ENCODE measurements at places on chromosomes 3 and 15.

DNA sequence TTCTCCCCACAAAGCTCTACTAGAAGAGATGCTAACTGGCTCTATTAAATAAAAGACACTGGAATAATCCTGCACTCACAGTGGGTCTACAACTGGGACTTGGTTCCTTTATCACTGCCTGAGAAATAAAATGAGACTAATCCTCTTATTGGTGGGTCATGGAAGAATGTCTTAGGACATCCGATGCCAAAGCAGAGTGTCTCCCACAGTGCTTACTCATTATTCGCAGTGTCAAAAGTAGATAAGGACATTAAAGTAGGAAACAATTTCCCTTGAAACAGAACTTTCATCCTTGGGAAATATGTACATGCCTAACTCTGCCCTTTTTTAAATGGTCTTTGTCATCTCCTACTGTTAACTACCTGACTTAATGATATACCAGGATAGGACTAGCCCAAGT is 71.5 kb downstream of the GSK3B start:
- no peak for DNase-seq

DNA sequence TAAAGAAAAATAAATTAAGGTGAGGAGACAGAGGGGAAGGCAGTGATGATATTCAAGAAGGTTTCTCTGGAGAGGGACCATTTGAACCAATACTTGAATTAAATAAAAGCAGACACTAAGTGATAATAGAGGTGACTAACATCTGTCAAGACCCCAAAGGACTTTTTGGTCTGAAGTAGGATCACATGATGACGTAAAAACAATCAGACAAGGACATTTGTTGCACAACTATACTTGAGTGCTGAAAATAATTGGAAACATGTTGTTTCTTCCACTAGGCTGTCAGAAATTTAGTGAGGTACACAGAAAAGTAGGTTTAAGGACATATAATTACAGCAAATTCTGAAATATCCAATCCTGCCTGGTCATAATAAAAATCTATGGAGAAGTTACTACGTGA is 179.5 kb downstream of the WNT5A start:
- DNase-seq: no peak

DNA sequence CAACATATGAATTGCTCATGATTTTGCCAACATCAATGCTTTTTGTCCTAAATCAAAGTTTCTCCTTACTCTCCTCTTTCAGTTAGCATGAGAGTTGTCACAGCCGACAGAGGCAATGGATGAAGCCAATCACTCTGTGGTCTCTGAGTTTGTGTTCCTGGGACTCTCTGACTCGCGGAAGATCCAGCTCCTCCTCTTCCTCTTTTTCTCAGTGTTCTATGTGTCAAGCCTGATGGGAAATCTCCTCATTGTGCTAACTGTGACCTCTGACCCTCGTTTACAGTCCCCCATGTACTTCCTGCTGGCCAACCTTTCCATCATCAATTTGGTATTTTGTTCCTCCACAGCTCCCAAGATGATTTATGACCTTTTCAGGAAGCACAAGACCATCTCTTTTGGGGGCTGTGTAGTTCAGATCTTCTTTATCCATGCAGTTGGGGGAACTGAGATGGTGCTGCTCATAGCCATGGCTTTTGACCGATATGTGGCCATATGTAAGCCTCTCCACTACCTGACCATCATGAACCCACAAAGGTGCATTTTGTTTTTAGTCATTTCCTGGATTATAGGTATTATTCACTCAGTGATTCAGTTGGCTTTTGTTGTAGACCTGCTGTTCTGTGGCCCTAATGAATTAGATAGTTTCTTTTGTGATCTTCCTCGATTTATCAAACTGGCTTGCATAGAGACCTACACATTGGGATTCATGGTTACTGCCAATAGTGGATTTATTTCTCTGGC is 2.5 kb downstream of the OR4F6 start:
- DNase-seq: no peak

DNA sequence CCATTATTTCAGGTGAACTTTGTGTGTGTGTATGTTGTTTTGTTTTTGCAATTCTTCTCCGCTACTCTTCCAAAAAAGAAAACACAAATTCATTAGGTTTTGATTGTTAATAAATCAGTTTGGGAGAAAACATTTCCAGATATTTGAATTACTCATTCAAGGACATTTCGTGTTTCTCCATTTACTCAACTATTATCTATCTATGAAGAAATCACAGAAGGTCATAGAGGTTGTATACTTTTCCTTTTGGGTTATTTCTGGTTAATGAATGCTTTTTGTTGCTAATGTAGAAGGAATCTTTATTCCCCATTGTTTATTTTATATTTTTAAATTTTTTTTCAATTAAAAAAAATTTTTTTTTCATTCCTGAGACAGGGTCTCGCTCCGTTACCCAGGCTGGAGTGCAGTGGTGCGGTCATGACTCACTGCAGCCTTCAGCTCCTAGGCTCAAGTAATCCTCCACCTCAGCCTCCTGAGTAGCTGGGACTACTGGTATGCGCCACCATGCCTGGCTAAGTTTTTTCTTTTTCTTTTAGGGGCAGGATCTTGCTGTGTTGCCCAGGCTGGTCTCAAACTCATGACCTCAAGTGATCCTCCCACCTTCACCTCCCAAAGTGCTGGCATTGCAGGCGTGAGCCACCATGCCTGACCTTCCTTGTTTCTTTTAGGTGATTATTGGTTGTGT is 28.4 kb downstream of the IGF1R start:
- DNase-seq: no peak

- no peak for DNase-seq
Observed at GRCh38 chr15:63043335-63044076, 959 bp downstream of the TPM1 start.

- no peak for DNase-seq
Observed at GRCh38 chr3:52311576-52312119, 4.5 kb upstream of the DNAH1 start.

GRCh38 chr3:105585-105984 is 91.0 kb upstream of the CHL1 start:
- DNase-seq: no peak

DNA sequence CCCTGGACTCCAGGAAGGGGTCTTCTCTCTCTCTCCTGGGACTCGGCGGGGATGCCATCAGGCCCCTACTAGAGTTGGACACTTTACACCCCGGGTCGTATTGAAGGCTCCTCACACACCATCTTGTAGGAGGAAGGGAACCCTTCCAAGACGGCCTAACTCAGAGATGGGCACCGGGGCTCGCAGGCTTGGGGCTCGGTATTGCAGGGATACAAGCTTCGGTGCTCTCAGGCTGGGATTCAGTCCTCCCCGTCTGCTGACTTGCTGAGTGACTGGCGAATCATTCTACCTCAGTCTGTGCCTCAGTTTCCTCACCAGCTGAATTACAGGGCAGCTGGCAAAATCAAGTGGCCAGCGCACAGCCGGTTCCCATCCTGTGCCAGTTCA is 419 bp upstream of the CALML4 start:
- no peak for DNase-seq

DNA sequence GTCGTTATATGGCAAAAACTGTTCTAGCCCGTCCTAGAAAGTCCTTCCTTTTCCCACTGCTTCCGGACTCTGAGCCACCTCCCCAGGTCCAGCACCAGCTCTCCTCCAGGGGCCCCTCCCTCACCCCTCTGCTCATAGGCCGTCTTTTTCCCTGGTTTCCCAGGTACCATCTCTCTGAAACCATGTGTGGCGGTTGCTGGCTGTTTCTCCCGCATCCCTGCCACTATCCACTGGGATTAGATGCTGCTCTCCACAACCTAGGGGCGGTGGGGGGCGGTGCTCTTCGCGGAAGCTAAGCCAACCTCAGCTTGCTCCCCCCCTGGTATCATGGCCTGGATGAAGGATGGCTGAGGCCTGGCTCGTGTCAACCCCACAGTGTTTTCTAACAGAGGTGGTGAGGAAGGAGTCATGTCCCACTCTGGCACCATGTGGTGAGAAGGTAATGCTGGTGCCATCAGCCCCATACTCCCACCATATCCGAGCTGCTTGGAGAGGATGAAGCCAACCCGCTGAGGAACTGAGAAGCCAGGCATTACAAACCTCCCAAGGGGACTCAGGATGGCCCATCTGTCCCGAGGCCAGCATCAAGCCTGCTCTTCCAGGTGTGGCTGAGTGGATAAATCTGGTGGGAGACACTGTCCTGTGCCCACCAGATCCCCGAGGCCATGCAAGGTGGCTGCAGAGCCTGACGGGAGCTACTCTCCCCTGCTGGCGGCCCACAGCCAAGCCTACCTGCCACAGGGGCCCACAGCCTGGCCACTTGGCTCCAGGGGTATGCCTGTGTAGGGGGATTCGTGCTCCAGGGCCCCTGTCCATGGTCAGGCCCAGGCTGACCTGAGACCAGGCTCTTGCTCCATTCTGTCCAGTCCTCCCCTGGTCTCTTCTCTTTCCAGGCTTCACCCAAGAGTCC is 27.9 kb upstream of the SLC41A3 start:
- no peak for DNase-seq

DNA sequence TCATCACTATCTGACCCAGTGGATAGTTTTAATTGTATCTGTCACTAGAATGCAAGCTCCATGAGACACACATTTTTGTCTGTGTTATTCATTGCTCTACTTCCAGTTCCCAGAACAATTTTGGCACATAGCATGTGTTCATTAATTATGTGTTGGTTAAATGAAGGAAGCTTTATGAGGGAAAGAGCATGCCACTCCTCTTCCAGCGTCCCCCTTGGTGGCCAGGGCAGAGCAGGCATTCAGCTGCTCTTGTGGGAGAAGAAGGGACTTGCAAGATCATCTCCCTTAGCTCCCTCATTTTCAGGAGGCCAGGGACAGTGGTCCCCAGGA is 489 bp upstream of the GALNT15 start:
- no peak for DNase-seq

GRCh38 chr3:183944775-183945174 is 60.1 kb upstream of the PARL start:
- DNase-seq: no peak

DNA sequence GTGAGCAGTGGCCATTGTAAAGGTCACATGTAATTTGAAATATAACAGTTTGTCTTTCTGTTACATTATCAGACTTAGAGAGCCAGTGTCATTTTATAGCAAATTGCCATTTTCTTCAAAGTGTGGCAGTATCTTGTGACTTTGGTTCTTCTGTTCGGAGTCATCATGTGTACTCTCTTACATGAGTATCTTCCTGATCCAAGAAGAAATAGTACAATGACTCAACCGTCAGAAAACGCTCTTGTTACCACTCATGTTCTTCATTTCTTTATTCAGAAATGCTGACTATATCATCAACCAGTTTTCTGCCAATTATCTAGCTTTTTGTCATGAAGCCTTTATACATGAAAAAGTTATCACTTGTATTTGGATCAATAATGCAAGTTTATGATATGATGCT is 93.6 kb upstream of the CGNL1 start:
- no peak for DNase-seq

DNA sequence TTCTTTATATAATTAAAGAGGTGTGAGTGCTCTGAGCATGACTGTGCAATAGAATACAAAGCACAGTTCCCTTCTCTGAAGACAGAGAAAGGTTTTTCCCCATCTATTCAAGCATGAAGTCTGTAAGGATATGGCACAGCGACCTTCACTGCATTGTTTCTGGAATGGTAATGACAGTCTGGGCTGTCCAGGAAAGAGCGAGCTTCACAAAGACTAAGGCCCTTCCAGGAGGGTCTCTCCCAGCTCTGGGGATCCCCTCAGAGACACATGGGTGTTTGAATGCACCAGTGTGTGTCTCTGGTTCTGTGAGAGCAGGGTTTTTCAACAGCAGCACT is 179.9 kb upstream of the NR2E3 start:
- no peak for DNase-seq

DNA sequence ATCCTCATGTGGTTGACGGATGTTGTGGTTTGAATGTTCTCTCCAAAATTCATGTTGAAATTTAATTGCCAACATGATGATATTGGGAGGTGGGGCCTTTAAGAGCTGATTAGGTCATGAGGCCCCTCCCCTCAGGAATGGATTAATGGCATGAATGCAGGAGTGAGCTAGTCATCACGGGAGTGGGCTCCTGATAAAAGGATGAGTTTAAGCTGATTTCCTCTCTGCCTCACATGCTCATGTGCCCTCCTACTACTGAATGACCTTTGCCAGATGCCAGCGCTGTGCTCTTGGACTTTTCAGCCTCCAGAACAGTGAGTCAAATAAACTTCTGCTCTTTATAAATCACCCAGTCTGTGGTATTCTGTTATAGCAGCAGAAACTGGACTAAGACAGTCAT is 111.2 kb downstream of the MYO5A start:
- no peak for DNase-seq

- DNase-seq: no peak
Observed at GRCh38 chr3:98536456-98537017, 4.8 kb downstream of the GPR15 start.

DNA sequence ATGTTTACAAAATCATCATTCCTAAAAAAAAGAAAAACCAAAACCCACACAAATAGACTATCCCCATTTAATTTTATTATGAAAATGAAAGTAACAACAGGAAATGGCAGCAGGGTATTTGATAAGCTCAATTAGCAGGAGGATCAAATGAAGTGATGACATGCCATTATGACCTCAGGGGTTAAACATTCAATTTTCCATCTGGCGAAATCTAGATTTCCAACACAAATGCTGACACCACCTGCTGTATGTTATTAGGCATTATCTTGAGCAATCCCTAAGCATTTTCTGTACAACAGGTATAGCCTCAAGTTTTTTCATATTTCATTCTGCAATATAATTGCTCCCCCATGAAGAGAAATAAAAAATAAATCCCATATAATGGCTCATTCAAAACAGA is 57.1 kb downstream of the SHQ1 start:
- no peak for DNase-seq

DNA sequence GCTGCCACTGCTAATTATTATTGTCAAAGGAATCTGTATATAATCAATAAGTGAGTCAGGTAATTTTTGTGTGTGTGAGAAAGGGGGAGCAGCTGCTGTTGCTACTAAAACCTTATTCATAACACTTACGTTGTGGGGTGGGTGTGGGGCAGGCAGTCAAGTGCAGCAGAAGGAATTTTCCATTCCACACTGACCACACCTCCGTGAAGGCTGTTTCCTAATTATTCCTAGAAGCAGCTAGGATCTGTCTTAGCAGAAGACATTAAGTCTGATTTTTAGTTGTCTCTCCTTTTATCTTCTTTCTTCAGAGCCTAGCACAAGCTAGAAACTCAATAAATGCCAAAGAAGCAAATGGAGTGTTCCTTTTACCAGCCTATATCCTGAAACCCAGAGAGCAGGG is 4.0 kb upstream of the U2SURP start:
- no peak for DNase-seq

GRCh38 chr15:92091155-92091734 is 237.7 kb downstream of the SLCO3A1 start:
- DNase-seq: no peak

DNA sequence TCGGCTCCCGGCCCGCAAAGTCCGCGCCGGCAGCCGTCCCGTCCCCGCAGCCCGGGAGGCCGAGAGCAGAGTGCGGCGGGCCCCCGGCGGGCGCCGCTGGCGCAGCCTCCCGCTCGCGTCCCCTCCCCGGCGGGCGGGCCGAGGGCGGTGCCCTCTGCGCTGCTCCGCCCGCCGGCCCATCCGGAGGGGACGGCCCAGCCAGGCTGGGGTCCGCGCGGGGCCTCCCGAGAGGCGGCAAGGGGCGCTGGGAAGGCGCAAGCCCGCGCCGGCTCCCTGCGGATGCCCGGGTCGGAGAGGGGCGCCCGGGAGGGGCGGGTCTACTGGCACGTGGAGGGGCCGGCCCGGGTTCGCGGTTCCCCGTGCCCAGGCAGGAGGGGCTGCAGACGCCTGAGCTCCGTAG is at the start of the genes CLCN2 and POLR2H:
CLCN2 (minus strand) TSS at position 74 of the 400 bp plus-strand sequence. CDS start 126 bp downstream, outside the sequence.
POLR2H (plus strand) TSS at position 179 of the 400 bp plus-strand sequence. CDS start 1,783 bp downstream, outside the sequence.
- DNase-seq: peak; percentile 34

- no peak for DNase-seq
Observed at GRCh38 chr3:128218548-128219257, 65.4 kb downstream of the EEFSEC start.

GRCh38 chr15:94910166-94910565 is 678.8 kb downstream of the MCTP2 start:
- DNase-seq: no peak

All from stimulated activated CD4-positive, alpha-beta T cell treated with anti-CD3 and anti-CD28 coated beads, TNF-alpha, amount 100 ng/mL, for 1 hour (primary cell).